ENCODE measurements at places on chromosomes 3 and 15. TPM values are rescaled to one million over a fixed set of nuclear protein-coding genes. Genes with fewer than 3 reads are reported as not detected.

DNA sequence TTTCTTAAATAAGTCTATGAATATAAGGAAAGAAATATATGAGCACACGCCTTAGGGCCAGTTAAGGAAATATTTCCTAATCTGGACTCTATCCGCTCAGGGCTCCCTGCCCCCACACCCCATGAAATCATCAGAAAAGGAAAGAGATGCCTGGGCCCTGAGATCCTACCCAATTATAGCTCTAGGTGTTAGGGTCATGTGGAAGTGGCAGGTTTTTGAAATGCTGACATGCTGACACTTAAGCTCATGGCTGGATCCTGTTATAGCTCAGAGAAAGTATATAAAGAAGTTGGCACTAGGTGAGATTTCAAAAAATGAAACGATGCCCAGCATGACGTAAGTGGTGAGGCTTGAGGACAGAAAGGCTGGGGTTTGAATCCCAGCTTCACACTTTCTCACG, 43.5 kb upstream of the AKAP13 start:
- no peak for DNase-seq

- no peak for DNase-seq
Observed at GRCh38 chr15:39149636-39150150, 431.2 kb upstream of the THBS1 start.

GRCh38 chr3:70726096-70726938, 413.9 kb upstream of the MDFIC2 start:
- no peak for DNase-seq

- no peak for DNase-seq
Observed at GRCh38 chr3:110887176-110887575, 184.4 kb upstream of the NECTIN3 start.

DNA sequence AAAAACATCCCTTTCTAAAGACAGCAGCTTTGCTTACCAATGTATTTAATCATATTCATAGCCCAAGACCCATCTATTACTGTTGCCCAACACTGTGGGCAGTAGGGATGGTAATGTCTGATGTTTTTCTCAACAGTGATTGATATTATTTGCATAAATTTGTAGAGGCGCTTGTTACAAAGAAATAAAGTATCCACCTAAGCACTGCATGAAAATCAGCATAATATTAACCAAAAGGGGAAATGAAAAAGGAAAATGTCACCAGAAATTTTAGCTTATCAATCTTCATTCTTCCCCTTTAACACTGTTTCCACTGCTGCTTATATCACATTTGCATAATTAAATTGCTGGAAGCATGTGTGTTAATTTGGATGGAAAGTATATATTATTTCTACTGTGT, 140.5 kb downstream of the CTNNB1 start:
- no peak for DNase-seq

- no peak for DNase-seq
Observed at GRCh38 chr3:191238321-191238817, 39.3 kb downstream of the OSTN start.

DNA sequence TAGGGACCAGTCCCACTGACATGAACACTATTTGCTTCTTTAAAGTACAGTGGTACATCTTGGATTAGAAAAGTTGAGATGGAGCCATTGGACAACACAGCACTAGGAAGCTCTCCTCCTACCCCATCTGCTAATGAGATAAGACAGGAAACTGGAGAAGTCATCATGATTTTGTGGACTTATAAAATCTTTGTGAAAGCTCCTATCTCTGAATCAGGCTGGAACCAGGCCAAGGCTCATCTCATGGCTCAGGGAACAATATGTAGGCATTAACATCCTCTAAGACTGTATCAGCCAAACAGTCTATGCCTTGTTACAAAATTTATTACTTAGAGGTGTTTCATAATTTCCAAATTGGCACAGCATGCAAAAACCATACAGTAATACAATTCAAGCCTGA, 84.1 kb downstream of the BOC start:
- DNase-seq, result no peak

GRCh38 chr3:178386880-178387279, 149.4 kb upstream of the KCNMB2 start:
- no peak for DNase-seq

DNA sequence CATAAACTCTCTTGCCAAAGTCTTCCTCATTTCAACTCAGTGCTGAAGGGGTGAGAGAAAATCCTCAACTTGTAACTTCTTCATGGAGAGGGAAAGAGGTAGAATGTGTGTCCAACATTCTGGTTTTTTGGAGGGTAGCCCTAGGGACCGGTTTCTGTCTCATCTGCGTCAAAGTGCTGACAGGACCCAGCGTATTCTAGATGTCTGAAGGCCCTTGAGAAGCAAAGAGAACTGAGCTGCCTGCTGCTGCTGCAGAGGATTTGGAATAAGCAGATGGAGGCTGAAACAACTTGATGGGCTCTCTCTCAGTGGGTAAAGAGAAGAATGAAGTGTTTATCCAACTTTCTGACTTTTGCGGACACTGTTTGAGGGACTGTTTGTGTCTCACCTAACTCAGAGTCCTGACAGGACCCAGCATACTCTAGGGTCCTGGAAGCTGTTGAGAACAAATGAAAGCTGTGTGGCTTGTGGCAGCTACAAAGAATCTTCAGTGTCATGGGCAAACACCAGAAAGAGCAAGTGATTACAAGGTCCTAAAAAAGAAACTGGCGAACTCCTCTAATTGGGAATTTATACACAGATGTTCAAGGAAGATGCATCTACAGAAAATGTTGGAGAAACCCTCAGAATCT, 174.4 kb downstream of the SI start:
- no peak for DNase-seq

DNA sequence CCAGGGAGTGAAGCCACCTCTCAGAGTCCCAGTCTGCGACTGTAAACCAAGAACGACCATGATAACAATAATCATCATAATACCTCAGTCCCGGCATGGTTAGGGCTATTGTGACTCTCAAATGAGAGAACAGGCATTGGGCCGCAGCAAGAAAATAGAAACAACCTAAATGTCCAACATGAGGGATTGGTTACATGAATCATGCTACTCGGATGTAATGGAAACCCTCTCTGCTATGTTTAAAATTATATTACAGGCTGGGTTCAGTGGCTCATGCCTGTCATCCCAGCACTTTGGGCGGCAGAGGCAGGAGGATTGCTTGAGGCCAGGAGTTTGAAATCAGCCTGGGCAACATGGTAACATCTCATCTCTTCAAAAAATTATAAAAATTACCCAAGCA, 2.8 kb downstream of the CPN2 start:
- DNase-seq, result no peak

- DNase-seq, result no peak
Observed at GRCh38 chr3:179760944-179761343, 108.1 kb downstream of the USP13 start.

DNA sequence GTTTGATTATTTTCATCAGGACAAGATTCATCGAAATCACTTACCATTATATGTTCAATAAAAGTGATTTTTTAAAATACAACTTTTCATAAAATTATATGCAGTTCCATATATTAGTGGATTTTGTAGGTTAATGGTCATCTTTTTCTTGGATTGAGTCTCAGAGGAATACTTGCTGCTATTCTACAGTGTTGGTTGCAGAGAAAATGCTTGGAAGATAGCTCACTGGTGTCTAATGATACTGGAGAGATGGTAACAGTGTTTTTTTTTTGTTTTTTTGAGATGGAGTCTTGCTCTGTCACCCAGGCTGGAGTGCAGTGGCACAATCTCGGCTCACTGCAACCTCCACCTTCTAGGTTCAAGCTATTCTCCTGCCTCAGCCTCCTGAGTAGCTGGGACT, 143.3 kb downstream of the TCF12 start:
- DNase-seq, result no peak

The BCL2A1 gene
- total RNA-seq, result 47.1 TPM

The GOLIM4 gene
- 5.5 TPM for total RNA-seq

The RARRES1 gene
- total RNA-seq, result not detected

The SEMA3F gene
- total RNA-seq, result 0.34 TPM

The CIDEC gene
- total RNA-seq, result not detected
